ENCODE measurements at places on chromosomes 1 and 21.

GRCh38 chr1:76336931-76337371 is 262.4 kb downstream of the ST6GALNAC3 start:
- DNase-seq: no peak

- no peak for DNase-seq
Observed at GRCh38 chr1:202275061-202275770, 66.5 kb downstream of the UBE2T start.

DNA sequence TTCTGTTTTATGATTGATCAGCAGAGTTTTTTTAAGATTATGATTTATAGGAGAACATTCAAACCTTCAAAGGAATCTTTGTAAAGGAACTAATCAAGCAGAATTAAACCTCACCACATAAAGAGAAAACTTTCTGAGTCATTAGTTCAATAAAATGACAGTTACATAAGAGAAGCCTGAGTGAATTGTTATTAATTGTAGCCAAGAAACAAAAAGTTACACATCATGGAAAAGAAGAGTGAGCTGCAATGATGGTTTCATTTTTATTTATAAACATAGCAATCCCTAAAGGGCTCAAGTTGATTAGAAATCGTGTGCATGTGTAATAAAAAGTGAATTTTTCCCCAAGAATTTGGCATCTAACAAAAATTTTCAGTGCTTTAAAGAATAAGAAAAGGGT is 731.4 kb downstream of the LTN1 start:
- no peak for DNase-seq

DNA sequence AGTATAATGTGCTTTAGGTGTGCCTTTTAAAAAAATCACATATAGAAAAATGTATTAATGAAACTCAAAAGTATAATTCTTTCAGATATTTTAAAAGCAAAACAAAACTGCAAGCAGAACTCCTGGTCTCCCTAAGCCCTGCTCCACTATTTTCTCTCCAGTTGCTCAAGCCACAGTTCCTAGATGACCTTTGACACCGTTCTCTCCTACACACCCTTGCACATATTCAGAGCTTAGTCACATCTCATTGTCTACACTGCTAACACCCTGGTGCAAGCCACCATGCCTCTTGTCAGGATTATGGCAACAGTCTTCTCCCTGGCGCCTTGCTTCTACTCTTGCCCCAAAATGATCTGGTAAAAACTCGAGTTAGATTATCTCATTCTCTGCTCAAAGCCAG is 50.2 kb upstream of the ROR1 start:
- DNase-seq: no peak

DNA sequence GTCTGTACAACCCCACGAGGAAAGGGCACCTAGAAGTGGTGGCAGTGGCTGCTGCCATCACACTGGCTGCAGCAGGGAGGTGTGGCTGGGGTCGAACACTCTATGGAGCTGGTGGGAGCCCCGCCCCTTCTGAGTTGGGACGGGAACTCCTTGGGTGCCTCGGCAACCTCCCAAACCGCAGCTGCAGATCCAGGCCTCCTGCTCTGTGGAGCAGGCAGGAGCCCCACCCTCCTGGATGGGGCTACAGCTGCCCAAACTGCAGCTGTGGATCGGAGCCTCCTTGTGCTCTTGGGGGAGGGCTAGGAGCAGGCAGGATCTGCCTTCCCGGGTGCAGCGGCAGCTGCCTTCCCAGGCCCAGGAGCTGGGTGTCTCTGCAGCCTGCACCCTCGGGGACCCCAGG is 38.9 kb upstream of the TARDBP start:
- DNase-seq: no peak

- DNase-seq: no peak
Observed at GRCh38 chr1:232899839-232900238, 50.6 kb upstream of the NTPCR start.

GRCh38 chr1:160665330-160666078 is 18.7 kb upstream of the SLAMF1 start:
- no peak for DNase-seq

GRCh38 chr1:167706931-167707877 is 14.6 kb upstream of the MPZL1 start:
- DNase-seq: no peak

DNA sequence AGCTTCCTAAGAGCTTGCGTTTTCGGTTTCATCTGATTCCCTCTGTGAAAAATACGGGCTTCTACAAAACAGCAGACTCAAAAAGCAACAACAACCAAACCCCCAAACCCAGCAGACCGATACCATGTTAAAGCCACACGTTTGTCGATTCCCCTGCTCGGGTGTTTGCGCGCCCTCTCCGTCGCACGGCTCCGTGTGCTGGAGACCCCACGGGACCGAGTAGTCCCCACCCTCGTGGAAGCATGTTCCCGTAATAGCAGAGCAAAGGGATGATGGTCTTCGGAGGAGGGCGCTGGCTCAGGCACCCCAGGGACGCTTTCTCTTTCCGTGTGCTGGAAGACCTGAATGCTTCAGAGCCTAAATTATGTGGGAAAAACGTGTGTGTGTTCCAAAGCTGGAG is 42.7 kb downstream of the AGPAT3 start:
- DNase-seq: no peak

DNA sequence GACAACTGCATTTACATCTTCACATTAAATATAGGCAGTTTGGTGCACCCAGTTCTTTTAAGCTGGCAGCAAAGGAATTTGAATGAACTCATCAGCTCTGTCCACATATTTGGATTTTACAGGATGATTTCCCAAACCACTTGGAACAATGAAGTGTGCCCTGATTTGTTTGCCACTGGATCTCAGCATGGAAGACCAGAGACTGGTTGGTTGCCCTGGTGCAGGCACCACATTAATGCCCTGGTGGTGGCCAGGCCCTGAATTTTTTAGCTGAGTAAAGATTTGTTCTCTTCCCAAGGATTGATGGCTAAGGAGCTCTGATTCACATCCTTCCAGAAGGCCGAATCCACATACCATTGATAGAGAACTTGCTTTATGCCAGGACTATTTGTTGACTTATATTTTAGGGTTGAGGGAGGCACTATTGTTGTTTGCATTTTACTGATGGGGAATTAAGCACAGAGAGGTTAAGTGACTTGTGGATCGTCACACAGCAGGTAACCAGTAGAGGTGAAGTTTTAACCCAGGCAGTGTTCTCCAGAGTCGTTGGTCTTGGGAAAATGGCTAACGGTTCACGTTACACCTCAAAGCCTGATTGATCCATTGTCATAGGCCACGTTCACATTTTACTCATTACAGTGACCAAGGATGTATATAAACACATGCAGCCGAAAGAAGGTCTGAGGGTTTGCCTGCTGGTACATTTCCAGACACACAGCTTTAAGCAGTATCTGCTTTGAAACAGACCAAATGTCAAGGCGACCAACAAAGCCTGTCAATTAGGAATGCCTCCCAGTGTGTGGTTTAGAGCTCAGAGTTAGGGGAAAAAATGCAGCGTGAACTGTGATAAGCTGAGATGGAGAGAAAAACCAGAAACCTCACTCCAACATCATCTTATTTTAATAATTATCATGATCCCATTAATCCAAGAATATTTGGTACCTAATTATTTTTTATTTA is 50.7 kb downstream of the KAZN start:
- no peak for DNase-seq

DNA sequence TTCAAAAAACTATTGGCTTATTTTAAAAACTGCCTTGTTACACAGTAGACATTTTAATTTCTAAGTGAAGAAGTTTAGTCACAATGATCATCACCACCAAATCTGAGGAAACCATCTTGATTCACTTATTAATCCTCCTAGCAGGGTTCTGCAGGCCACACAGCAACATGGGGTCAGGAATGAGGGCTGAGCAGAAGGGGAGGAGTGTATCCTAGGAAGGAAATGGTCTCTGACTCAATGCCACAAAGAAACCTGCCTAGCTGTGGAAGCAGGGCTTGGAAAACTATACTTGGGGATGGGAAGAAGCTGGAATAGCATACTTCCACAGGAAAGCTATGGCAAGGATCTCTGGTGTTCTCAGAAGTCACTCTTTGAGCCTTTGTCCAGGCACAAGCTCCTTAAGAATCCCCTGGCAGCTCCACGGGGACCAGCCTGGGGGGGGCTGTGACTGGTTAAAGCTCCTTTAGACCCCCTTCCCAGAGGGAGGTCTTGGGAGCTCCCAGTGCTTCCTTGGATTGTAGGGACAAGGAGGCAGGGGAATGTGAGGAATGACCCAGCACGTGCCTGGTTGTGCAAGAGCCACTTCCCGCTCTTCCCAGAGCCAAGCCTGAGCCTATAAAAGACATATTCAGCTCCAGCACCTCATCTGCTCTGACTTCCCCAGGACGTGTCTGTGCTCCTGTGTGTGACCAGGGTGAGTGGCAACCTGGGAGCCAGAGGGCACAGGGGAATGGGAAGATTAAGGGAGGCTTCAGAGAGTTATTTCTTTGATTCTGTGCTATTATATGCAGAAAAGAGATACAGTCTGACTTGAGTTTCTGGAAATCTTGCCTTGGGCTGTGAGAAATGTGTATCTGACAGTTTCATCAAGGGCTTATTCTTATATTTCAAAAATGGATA is at the start of gene LCE2A:
LCE2A (plus strand) TSS at position 645 of the 900 bp plus-strand sequence. CDS start 557 bp downstream, outside the sequence.
- no peak for DNase-seq

GRCh38 chr1:77757603-77758002 is 2.0 kb downstream of the USP33 start:
- DNase-seq: no peak

DNA sequence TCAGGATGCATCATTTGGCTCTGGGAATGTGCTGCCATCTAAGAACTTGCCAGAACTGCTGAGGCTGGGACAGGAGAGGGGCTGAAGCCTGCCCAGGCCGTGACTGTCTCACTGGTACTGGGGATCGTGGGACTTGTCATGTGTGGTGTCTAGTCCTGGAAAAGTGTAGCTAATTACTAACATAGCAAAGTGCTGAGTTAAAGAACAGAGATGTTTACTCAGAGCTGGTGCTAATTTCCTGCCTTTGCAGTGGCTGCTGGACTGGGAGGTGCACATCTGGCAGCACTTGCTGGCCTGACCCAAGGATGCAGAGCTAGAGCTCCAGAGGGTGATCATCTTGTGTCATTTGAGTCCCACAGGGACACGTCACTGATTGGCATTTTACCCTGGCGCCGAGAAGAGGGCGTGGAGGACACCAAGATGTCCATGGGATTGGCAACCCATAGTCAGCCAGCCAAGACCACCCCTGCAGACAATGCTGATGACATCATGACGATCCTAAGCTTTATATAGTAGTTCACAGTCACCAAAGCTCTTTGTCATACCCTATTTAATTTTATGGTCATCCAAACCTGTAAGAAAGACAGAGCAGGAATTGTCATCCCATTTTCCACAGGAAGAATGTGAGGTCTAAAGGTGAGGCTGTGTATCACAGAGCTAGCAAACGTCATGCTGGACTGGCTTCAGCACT is 110.1 kb upstream of the SLC44A3 start:
- DNase-seq: no peak

DNA sequence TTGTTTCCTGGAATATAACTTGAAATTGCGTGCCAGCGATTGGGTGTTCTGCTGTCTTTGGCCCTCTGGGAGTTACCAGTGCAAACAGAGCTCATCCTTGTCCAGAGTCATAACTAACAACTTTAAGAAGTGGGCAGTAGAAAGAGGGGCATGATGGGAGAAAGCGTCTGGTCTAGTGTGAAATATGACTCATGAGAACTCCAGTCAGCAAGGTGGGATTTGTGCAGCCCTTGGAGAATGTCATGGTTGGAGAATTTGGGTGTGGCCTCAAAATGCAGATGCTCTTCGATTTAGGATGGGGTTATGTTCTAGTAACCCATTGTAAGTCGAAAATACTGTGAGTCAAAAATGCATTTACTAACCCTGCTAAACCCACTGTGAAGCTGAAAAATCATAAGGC is 12.9 kb downstream of the ATP1B1 start:
- DNase-seq: no peak

DNA sequence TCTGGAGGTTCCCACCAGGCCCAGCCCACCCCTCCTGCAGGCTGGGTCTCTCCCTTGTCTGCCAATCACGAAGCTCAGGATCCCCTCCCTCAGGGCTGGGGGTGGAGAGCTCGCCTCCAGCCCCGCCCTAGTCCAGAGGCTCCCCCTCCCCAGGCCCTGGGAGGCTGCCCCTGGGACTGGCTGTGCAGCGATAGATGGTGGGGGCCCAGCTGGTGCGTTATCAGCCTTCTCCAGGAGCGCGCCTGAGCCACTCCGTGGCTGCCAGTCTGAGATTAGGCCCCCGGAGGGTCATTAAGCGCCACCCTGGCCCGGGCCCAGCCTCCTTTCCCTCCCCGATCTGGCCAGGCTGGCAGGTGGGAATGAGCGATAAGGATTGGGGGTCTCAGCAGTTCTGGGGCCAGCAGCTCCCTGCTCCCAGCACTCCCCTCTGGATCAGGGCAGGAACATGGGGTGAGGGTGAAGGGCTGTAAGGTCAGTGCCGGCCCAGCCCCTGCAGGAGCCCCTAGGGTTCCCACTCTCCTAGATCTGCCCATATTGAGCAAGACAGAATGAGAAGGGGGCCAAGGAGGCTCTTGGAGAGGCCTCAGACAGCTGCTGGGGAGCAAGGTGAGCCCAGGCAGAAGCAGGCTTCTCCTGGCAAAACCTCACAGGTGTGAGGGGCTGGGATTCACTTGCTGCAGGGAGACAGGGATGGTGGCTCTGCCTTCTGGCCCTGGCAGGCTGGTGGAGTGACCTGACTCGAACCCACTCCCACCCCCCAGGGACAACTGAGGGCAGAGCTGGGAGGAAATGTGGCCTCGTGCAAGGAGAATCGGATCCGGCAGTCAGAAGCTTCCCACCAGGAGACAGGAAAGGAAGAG is 8.5 kb downstream of the PDZK1IP1 start:
- no peak for DNase-seq

DNA sequence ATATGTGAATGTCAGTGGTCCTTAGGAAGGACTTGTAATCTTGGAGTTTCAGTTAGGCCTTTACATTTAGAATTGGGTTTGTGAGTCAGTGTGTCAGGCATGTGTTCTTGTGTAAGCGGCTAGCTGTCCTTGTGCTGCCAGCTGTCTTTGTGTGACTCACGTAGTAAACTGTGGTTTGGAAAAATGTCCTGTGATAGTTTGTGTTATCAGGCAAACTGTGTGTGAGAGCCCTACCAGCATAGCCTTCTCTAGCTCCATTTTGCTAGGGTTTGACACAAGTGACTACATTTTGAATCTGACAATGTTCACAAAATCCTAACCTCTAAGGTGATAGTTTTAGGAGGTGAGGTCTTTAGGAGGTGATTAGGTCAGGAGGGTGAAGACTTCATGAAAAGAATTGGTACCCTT is 6.9 kb upstream of the SLC35D1 start:
- DNase-seq: no peak

GRCh38 chr1:43237121-43237520 is 32.7 kb upstream of the TMEM125 start:
- no peak for DNase-seq

DNA sequence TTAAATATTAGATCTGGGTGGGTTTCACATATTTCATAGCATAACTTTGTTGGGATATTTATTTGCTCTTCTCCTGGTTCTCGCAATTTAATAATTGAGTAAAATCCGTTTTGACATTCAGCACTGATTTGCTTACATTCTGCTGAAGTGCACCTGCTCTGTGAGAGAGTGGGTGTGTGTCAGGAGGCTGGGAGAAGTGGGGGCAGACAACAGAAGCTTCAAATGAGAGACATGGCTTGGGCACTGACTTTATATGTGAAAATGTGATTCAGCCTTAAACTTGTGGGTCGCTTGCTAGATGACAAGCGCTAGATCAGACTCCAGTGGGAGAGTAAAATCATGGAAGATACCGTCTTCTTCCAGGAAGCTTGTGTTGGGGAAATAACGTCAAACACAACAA is 32.4 kb upstream of the KCNA2 start:
- no peak for DNase-seq

- no peak for DNase-seq
Observed at GRCh38 chr1:223209293-223209898, 66.3 kb upstream of the TLR5 start.

- no peak for DNase-seq
Observed at GRCh38 chr1:109470245-109470644, 3.9 kb downstream of the SYPL2 start.
